ENCODE measurements at places on chromosomes 1 and 21.

DNA sequence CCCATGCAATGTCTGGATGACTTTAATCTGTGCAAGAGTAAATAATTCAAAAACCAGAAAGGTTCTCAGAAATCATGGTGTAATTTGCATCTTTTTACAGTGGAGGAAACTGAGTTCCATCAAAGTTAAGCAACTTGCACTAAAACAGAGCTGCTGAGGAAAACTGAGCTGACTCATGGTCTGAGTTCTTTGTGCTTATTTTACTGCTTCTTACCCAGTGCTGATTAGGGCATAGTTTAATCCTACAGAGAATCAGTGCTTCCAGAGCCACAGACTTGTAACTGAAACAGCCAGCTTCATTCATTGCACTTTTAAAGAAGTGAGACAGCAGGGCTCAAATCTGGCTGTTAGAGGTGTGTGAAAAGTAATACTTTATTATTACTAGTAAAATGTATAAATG is 10.9 kb upstream of the RWDD3 start:
- DNase-seq: no peak

GRCh38 chr1:7087888-7088287 is 302.6 kb downstream of the CAMTA1 start:
- no peak for DNase-seq

GRCh38 chr1:174953285-174954072 is 46.3 kb upstream of the CACYBP start:
- DNase-seq: no peak

DNA sequence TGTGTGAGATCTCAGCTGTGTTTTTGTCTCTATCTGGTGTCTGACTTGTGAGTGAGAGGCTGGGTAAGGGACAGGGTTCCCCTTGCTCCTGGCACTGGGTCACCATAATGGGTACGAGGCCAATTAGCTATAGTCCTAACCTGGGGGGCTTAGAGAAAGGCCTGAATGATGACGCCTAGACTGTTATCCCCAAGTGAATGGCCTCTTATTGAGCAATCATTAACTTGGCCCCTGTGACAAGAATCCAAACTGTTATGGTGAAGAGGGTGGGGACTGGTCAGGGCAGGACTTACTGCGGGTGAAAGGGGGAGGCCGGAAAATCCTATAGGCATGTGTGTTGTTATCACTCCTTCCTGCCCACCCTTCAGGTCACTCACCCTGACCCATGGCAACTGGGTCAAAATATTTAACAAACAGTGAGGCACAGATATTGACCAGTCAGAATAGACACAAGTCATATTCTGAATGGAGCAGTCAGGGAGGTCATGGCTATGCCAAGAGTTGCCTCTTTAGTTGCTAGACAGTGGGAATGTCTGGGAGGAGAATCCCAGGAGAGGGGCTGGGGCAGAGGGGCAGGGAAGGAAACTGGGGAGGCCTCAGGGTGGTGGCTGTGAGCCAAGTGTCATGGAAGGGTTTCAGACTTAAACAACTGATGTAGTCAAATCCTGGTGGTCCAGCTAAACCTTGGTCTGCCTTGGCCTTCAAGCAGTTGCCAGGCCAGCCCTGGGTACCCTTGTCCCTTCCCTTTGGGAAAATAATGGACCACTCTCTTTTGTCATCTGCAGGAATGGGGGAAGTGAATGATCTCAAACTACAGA is 3.2 kb downstream of the NR0B2 start:
- DNase-seq: peak; percentile 59

Data from HuH-7 (cell line).